ENCODE measurements at places on chromosomes 2 and 18. TPM values are rescaled to one million over a fixed set of nuclear protein-coding genes. Genes with fewer than 3 reads are reported as not detected.

GRCh38 chr18:2529154-2529553 lies 42.2 kb downstream of the METTL4 start:
- DNase-seq: no peak

DNA sequence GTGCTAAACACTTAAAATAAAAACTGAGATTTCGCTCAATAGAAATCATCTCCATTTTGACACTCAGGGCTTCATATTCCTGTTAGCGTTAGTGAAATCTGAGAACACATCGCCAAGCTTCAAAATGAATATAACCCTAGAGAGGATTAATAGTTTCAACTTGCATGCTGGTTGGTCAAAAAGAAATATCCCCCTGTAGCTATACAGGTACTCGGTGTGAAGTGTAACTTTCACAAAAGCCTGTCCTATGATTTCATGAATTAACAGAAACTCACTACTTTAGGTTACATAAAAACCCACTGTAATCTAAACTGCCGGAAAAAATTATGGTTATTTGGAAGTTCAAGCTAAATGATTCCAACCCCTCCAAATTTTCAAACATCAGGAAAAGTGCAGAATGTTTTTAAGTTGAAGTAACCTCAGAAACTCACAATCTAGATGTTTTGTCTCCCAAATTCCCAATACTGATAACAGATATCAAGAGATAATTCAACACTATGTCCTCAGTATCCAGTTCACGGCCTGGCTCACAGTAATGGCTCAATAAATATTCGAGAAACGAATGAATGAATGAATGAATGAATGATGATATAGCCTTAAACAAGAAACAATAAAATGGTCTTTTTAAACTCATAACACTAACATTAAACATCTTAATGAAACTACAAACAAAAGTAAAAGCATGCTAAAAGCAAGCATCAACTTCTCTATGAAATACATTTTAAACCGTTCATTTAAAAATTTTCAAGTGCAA lies 2.5 kb downstream of the TLK1 start:
- no peak for DNase-seq

DNA sequence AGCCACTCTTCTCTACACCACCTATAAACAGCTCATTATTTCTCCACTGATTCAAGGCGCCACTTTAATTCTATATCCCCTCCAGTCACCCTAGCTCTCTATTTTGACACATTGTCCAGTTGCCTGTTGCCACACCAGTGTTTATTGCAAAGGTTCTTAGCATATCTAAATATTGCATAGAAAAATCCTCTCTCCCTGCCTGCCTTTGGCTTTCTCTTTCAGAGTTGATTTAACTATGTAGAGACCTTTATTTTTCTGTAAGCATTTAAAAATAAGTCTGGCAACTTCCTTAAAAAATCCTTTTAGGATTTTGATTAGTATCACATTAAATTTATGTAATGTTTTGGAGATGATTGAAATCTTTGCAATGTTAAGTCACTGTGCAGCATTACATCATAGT lies 47.9 kb upstream of the B3GNT7 start:
- DNase-seq: no peak

DNA sequence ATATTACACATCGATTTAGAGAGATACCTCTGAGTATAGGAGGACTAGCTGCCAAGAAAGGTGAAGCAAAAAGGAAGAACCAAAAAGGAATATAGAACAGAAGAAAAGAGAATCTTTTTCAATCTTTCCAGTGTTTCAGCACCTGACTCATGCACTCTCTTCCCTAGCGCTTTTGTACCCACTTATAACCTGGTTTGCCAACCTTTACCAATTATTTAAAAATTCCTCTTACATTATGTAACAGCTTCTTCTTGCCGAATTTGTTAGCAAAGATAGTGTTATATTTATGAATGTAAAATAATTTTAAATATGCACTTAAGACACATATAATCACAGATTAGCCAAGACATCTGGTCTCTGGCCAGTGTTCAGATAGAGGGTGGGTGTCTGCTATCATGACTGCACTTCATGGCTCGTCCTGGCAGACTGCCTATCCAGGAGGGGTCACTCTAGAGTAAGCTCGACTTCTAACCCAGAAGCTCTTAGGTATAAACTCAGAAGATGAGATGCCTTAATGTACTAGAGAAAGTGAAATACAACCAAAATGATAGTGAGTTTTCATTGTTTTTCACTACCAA lies 122.9 kb downstream of the ATAD2B start:
- DNase-seq: no peak

The ANKRD30BL gene
- total RNA-seq: not detected

The HOXD10 gene
- total RNA-seq: not detected

Data from thoracic aorta (tissue), 2 donors.